ENCODE measurements at places on chromosomes 7 and 10.
A peak's percentile ranks its signal among the peaks of the same experiment; 100 is the strongest.

DNA sequence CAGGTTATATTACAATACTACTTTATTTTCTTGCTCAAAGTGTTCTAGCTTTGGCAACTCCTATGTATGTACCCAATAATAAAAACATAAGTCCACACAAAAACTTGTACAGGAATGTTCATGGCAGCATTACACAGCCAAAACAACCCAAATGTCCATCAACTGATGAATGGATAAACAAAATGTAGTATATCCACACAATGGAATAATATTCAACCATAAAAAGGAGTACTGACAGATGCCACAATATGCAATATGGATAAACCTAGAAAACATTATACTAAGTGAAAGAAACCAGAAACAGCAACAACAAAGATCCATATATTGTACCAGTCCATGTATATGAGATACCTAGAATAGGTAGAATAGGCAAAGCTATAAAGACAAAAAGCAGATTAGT, 21.0 kb downstream of the PPA1 start:
- DNase-seq: no peak

GRCh38 chr7:134690016-134690415, 43.4 kb downstream of the BPGM start:
- DNase-seq: no peak

- no peak for DNase-seq
Measured at GRCh38 chr7:113131367-113131766, 13.0 kb upstream of the SMIM30 start.

- no peak for DNase-seq
Measured at GRCh38 chr7:92685136-92686042, 95.2 kb upstream of the FAM133B start.

DNA sequence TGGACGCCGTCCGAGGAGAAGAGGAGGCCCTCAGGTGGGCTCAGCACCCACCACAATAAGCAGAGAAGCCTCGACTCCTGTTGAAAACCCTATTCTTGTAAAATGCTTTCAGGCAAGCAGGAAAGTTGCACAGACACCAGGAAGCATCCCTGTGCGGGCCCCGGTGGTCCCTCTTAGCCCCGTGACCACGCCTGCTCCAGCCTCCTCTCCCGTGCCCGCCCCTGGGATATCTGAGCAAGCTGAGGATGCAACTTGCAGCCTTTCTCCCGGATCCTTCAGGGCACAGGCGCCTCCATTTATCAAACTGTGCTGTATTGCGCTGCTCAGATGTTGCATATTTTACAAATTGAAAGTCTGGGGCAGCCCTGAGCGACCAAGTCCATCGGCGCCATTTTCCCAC, 72.7 kb downstream of the CFAP46 start:
- DNase-seq: peak; percentile 16
